ENCODE measurements at places on chromosomes 7 and 10.
A peak's percentile ranks its signal among the peaks of the same experiment; 100 is the strongest.

GRCh38 chr10:10677479-10677878 lies 340.2 kb upstream of the CELF2 start:
- DNase-seq: peak; percentile 73

DNA sequence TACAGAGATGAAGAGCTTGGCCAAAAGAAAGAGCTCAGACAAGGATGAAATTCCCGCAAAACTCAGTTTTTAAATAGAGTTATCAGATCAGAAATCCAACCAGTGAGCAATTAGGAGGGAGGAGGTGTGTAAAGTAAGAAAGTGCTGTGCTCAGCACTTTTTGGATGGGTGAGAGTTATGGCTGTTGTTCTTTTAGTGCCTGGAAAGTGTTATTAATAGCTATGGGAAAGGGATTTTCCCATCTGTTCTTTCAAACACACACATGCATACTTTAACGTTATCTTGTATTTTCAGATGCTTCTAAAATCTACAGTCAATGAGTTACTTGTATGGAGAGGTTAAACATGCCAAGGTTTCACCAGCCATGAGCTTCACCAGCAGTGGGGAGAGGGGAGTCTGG lies 107.3 kb upstream of the TMEM72 start:
- DNase-seq: no peak

DNA sequence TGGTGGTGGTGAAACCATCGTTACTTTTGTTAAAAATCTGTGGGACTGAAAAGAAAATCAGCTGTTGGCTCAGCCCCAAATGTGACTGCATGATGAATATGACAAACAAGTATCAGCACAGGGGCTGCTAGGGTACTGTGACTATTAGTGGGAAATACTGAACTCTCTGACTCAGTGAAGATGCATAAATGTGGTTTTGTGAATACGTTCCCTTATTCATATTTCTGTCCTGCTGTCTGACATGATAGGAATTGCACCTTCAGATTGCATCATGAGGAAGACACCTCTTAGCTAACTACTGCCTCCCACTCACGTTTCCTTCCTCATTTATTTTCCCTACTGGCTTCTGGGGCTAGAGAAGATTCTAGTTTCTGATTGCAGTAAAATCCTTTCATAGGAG lies 1.4 kb downstream of the CLEC5A start:
- DNase-seq: no peak

- DNase-seq: no peak
These were observed 12.6 kb upstream of the NPVF start for GRCh38 chr7:25240896-25241295.

DNA sequence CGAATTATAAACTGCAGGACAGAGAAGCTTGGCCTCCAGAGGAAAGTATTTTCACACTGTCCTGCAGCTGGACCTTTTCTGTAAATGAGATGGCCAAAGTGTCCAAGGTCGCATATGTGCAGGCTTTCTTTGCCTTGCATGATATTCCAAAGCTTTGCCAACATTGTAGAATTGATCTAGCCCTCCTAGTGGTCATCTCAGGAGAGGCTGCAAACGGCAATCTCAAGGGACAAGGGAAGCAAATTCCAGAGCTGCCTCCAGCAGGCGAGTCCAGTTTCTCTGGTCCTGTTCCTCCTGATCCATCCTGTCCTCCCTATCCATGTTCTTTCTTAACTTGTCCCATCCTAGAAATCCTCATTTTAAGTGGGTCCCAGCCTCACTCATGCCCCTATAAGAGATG lies 373.4 kb upstream of the PCDH15 start:
- DNase-seq: peak; percentile 16

- no peak for DNase-seq
These were observed 148.7 kb downstream of the ZMYND11 start for GRCh38 chr10:283916-284356.

DNA sequence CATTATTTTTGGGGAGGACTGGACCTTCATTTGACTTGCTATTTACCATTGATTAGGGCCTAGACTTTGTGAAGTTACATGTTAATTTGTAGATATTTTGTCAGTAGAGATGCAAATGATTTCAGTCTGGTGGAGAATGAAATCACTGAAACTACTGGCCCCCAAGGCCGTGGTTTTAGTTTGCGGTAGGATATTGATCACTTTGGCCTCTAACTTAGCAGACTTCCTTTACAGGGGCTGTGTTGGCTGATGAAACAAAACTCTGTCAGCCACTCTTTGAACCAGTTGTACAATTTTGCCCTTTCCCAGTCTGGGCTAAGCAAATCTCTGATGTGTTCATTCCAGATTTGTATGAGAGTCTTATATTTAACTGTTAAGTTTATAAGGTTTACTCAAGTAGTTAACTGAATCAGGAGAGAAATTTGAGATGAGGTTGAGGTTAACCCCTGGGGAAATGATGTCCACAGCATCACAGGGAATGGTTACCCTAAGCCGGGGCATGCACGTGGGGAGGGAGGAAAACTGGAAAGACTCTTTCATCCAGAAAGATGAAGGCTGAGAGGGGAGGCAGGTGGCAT lies 105.7 kb upstream of the INSIG1 start:
- DNase-seq: no peak

DNA sequence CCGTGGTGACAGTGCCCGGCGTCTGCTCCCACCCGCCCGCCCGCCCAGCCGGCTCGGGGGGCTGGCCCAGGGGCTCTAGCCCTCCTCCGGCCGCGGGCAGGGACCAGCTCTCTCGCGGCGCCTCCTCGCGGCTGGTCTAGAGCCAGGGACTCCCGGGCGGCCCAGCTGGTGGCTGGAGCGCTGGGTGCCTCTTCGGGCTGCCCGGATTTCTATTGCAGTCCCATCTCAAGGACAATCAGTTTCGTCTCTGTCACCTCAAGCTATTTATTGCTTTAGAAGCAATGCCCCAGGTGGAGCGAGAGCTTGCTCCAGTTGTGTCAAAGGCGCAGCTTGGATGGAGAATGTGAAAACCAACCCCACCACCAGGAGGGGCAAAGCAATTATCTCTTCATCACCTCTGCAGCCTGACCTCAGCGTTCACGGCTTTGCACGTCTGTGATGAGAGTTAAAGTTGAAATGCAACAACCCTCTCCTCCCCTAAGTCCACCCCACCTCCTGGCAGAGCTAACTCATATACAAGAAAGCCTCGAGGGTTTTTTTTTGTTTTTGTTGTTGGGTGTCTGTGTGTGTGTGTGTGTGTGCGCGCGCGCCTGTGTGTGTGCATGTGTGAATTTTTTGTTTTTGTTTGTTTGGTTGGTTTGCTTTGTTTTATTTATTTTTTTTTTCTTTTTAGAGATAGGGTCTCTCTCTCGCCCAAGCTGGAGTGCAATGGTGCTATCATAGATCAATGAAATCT lies at the start of gene ITGA8:
TSS of gene ITGA8 (minus strand) at position 24 of the 736 bp plus-strand sequence. CDS start 151 bp downstream, outside the sequence.
- peak; percentile 59 for DNase-seq

DNA sequence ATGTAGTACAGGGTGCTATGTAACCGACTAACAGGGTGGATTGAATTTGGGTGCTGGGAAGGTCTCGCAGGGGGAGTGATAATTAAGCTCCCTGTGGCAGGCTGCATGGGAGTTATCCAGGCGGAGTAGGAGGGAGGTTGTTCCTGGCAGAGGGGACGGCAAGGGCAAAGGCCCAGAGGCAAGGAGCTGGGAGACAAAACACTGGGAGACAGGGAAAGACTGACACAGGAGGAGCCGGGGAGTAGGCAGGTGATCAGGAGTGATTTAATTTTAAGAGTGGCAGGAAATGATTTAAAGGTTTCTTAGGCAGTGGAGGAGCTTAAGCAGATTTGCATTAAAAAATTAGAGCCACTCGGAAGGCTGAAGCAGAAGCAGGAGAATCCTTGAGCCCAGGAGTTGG lies 40.7 kb upstream of the LEP start:
- DNase-seq: no peak

DNA sequence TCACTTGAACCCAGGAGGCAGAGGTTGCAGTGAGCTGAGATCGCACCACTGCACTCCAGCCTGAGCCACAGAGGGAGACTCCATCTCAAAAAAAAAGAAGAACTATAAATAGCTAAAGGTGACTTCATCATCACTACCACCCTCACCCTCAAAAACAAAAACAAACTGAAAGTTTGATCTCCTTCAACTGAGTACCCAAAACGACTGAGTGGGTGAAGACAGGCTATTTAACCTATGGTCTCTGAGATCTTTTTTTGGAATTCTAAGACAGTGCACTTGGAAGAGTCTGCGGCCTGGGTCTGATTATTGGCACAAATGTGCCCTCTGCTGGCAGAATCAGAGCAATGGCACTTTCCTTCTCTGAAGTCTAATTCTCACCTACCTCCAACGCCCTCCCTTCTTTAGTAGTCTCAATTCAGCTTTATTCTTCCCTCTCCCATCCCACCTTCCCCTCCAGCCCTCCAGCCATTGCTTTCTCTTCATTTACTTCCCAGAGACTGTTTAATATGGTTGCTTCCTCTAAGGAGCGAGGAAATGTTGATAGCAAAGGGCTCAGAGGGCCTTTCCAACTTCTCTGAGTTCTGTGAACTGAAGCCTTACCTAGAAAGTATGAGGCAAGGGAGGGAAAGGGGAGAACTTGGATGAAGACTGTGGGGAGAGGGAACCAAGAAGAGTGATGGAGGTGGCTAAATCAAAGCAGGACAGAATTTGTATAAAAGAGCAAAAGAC lies 2.9 kb upstream of the MYOZ1 start:
- DNase-seq: peak; percentile 57

GRCh38 chr10:116073001-116073400 lies 200.0 kb downstream of the GFRA1 start:
- no peak for DNase-seq

- DNase-seq: no peak
These were observed 106.6 kb upstream of the TNS3 start for GRCh38 chr7:47688311-47689100.
